ENCODE measurements at places on chromosomes 7 and 10.

- peak; percentile 71 for DNase-seq
Measured at GRCh38 chr10:122342293-122343134, 32.0 kb upstream of the PLEKHA1 start.

GRCh38 chr7:44735403-44736165 is 13.1 kb upstream of the ZMIZ2 start:
- no peak for DNase-seq

GRCh38 chr7:14714161-14714728 is 188.3 kb downstream of the DGKB start:
- no peak for DNase-seq

- no peak for DNase-seq
Measured at GRCh38 chr7:83546586-83546985, 102.4 kb downstream of the SEMA3E start.

GRCh38 chr7:155299535-155300202 is 2.0 kb downstream of the INSIG1 start:
- DNase-seq, result peak; percentile 34

- DNase-seq, result no peak
Measured at GRCh38 chr7:134485203-134485602, 26.3 kb upstream of the AKR1B1 start.

GRCh38 chr10:77912576-77912975 is 14.0 kb downstream of the DLG5 start:
- DNase-seq, result no peak

DNA sequence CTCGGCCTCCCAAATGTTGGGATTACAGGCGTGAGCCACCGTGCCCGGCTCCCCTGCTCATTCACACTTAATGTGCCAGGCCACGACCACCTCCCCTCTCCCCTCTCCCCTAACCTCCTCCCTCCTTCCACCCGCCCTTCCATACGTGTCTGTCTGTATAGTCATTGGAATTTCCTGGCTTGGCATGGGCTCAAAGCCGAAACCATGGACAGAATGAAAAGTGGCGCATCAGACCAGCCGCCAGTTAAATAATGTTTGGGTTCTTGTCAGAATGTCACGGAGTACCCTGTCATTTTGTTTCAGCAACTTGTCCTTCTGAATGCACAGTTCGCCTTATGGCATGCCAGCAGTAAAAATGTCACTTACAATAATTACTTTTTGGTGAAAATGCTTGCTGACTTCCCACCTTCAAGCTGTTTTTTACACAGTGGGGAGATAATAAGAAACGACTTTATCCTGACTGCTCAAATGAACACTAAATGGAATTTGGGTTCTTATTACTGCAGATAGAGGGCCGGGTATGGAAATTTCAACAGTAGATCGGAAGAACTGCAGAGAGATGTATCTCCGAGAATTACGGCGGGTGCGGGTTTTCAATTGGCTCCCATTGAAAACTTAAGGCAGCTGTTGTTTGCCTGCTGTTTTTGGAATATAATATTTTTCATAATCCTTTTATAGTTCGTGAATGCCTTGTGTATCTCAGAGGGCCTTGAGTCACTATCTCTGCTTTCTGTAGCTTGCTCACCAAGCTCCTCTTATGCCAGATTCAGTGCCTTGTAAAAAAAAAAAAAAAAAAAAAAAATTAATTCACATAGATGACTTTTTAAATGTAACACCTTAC is 65.5 kb upstream of the SH2B2 start:
- DNase-seq, result no peak

DNA sequence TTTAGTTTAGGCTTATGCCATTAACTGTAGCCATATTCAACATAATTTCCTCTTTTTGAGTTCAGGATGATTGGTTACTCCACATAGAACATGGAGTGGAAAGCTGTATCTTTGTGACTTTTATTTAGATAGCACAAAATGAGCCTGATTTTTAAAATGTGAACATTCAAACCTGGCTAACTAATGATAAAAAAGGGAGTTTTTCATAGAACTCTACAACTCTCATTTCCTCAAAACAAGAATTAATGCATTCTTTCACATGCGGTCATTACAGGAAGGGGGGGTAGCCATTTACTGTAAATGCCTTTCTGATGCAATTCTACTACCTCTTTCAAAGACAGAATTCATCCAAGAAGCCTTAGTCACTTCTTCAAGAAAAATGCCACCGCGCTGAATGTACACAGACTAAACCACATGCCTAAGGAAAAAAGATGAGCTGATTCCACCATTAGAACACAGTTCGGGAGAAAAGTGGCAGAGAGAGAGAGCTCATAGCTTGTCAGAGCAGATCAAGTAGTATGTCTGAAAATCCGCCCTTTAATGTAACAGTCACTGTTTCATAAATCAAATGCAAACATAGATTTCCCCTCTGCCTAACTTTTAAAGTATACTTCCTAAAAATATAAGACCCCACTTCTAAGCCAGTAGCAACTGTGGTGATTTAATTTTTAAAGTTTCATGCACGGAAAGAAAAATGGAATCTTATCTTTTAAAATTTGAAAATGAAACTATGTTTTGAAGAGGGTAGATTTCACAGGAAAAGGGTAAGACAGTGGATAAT is 226.4 kb upstream of the KLF14 start:
- no peak for DNase-seq

GRCh38 chr7:114793155-114793845 is 128.6 kb upstream of the MDFIC start:
- no peak for DNase-seq

GRCh38 chr7:151631953-151632749 is 112.5 kb upstream of the RHEB start:
- DNase-seq, result peak; percentile 74

GRCh38 chr7:28675429-28675828 is 263.1 kb downstream of the CREB5 start:
- DNase-seq, result no peak

- no peak for DNase-seq
Measured at GRCh38 chr7:83575436-83575835, 73.5 kb downstream of the SEMA3E start.

DNA sequence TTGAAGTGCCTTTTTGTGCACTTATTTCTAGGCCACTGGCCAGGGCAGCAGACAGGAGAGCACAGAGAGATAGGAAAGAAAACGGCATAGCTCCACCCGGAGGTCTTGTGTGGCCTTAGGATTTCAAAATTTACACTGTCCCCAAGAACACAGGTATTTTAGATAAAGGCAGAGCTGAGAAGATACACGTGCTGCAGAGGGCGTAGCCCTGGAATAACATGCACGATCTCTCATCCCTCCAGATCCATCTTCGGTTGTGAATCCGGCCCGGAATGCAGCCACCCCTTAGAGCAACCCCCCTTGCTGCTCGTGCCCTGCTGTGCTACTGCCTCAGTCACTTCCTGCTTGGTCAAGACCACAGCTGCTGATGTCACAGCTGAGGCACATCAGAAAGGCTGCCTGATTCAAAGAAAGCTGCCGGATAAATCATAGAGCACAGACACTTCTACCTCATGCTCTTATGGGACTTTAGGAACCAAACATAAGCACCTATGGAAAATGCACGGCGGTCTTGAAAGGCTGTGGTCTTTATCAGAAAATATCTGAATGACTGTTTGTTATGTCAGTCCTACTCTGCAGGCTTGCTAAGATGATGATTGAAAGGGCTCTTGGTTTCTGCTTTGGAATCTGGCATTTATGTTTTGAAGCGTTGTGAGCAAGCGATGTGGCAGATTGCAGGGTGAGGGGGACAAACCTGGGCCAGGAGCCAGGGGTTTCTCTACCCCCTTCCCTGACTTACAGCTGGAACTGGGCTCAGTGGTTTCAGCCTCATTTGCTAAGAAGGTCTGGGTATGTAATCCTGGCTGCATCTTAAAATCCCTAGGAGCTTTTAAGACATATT is 152.0 kb downstream of the SVIL start:
- DNase-seq, result peak; percentile 33

GRCh38 chr7:82247814-82248433 is 195.7 kb downstream of the CACNA2D1 start:
- DNase-seq, result peak; percentile 48

GRCh38 chr7:30595436-30596013 is 847 bp downstream of the GARS1 start:
- peak; percentile 2 for DNase-seq

- no peak for DNase-seq
Measured at GRCh38 chr7:155594961-155595366, 48.6 kb upstream of the CNPY1 start.

GRCh38 chr10:74705358-74705980 is 120.9 kb upstream of the KAT6B start:
- DNase-seq, result no peak

GRCh38 chr10:36779238-36779846 is 346.1 kb upstream of the ANKRD30A start:
- DNase-seq, result peak; percentile 85

- DNase-seq, result no peak
Measured at GRCh38 chr10:133411523-133412380, 12.7 kb downstream of the SPRN start.

DNA sequence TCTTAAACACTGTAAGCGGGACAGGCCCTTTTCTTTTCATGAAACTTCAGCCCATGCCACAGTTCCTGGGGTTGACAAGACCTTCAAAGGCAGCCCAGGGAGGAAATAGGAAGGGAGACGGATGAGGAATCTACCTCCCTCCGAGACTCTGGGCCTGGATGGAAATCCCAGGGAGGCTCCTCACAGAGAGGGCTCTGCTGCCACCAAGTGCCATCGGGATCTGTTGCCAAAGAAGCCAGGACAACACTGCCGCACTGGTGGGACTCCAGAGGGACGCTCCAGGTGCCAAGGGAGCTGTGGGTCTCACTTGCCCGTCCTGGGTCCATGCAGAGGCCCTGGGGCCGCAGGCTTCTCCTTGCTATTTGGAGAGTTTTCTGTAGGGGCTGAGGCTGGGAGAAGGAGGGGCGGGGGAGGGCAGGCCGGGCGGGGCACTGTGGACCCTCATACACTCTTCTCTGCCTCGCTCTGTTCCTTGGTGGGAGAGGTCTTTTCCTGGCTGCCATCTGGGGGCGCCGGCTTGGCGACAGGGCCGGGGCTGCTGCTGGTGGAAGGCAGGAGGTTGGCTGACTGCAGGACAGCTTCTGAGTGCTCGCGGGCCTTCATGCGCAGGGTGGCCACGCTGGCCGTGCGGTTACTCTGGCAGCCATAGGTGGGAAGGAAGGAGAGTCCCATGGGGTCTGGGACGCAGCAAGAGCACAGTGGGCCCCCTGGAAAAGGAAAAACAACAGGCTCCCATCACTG is 30.0 kb downstream of the DRGX start:
- no peak for DNase-seq

DNA sequence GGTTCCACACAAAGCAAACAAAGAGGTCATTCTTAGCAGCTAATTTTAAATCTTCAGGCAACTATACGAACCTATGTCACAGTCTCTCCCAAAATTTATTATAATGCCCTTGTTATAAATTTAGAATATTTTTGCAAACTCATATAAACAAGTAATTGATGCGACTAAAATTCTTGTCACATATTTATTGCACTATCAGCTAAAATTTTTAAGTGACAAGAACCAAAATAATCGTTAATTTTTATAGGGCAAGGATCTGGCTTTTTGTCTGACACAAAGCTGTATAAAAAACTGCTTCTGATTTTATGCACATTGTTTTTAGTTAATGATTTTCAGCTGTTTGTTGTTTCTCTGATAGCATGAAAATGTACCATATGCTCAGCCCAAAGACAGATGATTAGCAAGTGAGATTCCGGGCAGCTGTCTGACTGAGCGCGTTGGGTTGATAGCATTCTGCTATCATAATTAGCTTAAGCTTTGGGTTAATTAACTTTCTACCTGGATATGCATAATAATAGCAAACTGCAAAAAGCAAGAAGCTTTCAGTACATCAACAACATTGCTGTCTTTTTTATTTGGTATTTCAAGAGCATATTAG is 136.0 kb downstream of the MGMT start:
- DNase-seq, result peak; percentile 31

DNA sequence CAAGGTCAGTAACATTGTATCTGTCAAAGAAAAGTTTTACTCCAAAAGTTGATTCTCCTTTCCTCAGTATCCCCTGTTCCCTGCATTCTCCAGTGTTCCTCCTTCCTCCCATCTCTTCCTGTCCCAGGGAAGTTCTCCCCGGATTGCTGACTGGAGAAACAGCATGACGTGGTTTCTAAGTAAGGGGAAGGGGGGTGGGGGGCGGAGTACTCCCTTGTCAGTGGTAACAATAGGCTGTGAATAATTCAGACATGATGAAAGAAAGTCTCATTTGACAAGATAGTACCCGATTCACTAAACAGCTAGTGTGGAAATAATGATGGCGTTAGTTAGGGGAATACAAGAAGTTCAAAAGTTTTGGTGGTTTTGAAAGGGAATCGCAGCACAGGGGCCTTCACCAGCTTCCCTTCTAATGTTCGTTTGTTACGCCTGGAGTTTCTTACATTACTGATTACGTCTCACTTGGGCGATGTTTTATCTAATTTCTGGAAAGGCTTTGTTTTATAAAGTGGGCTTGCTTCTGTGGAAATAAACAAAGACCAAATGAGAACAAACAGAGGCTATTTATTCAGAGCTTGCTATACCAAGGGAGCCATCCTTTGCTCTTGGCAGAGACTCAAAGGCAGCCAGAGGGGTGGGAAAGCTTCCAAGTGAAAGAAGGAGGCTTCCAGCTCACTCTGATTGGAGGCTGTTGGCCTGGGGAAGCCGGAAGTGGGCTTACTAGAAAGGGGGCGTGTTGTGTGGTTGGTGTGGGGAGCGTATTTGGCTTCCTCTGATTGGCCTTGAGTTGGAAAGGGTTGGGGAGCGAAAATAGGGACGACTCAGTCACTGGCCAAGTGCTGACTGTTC is 453.7 kb downstream of the SDK1 start:
- peak; percentile 84 for DNase-seq

- DNase-seq, result no peak
Measured at GRCh38 chr10:102261196-102261595, 15.9 kb downstream of the GBF1 start.

DNA sequence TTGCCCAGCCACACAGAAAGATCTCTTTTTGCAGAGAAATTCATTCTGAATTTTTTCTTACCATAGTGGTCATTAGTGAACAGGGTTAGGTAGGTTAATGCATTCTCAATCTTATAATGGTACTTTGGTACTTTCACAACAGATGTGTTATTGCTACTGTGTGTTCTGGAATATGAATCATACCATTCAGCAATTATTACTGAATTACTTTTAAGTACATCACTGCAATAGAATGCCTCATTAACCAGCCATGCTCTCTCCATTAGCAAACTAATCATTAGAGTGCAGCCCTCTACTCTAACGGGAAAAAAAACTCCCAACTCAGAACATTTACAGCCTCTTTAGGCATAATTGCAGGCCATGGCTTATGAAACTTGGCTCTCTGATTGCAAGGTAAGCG is 102.1 kb downstream of the DOCK4 start:
- no peak for DNase-seq

DNA sequence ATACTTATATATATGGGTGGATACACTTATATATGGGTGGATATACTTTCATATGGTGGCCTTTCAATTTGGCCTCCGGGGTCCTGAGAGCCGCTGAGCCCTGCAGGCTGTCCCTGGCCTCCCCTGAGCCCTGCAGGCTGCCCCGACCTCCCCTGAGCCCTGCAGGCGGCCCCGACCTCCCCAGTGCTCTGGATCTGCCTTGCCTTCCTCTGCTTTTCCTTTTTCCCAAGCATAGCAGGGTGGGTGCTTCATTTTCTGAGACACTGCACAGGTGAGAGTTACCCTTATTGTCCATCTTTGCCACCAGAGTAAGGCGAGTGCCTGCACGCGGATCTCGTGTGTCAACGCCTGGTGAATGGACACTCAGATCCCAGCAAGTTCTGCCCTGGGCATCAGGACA is 106.6 kb downstream of the VIPR2 start:
- no peak for DNase-seq

GRCh38 chr7:151377406-151377805 is 32.4 kb downstream of the WDR86 start:
- DNase-seq, result no peak
